ENCODE measurements at places on chromosomes 4 and X.
A peak's percentile ranks its signal among the peaks of the same experiment; 100 is the strongest.

GRCh38 chr4:73593631-73594241, 26.5 kb downstream of the RASSF6 start:
- H3K4me3 ChIP-seq = no peak overlapping the region
- peak; percentile 45 for DNase-seq
- no peak overlapping the region for H3K27ac ChIP-seq
- no peaks in the 10 kb centered on the region for H3K4me1 ChIP-seq
- no peaks in the 10 kb centered on the region for H3K36me3 ChIP-seq
- no peaks in the 10 kb centered on the region for H3K27me3 ChIP-seq

GRCh38 chrX:107205770-107206696, at the start of the genes DNAAF6 and NUP62CL:
Gene DNAAF6, plus strand, starts transcription at chrX:107206611. Its CDS starts 6,265 bp downstream, at chrX:107212876.
Gene NUP62CL, minus strand, starts transcription at chrX:107206433. Its CDS starts 31,287 bp downstream, at chrX:107175146.
- H3K36me3 ChIP-seq = no peaks in the 10 kb centered on the region
- peaks cover 4% of the 10 kb centered on the region for H3K4me1 ChIP-seq
- H3K4me3 ChIP-seq = peak within 1 kb of the TSS; percentile 71
- peaks cover 24% of the 10 kb centered on the region for H3K27me3 ChIP-seq
- peak; percentile 50 for DNase-seq

DNA sequence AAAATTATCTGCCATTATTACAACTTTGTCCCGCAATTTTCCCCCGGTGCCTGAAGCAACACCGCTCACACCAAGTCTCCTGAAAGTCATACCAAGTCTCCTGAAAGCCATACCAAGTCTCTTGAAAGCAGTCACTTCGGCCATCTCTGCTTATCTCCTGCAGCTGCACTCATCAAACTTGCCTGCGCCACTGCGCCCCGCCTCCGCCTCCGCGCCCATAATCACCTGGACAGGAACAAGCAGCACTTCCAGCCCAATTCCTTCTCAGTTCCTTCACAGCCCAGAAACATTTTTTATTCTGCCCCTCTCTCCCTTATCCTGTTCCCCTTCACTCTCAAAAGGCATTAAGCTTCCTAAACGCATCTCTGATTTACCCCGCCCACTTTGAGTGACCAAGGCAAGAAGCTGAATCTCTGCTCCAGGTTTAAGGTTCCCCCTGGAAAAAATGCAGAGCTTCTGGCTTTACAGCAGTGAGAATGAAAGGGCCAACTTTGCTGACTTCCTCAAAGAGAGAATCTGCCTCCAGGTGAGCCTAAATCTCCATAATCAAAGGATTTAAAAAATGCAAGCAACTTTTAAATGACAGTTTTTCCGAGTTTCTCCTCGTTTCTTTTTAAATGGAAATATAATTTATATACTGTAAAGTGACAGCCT, 7.7 kb downstream of the GPR50 start:
- H3K4me3 ChIP-seq = no peak overlapping the region
- no peaks in the 10 kb centered on the region for H3K36me3 ChIP-seq
- no peak overlapping the region for H3K27ac ChIP-seq
- no peak for DNase-seq

GRCh38 chrX:45329217-45329616, 128.5 kb upstream of the DIPK2B start:
- H3K36me3 ChIP-seq = no peaks in the 10 kb centered on the region
- H3K4me1 ChIP-seq = no peaks in the 10 kb centered on the region
- no peak overlapping the region for H3K27ac ChIP-seq
- H3K4me3 ChIP-seq = no peak overlapping the region
- peaks cover 62% of the 10 kb centered on the region for H3K27me3 ChIP-seq

- no peak overlapping the region for H3K4me3 ChIP-seq
- no peaks in the 10 kb centered on the region for H3K36me3 ChIP-seq
- H3K27ac ChIP-seq = no peak overlapping the region
- no peaks in the 10 kb centered on the region for H3K4me1 ChIP-seq
- H3K27me3 ChIP-seq = no peaks in the 10 kb centered on the region
- DNase-seq = no peak
These were observed 28.8 kb upstream of the GRIA3 start for GRCh38 chrX:123155327-123155726.

GRCh38 chr4:79653871-79654270, 245.8 kb upstream of the GK2 start:
- H3K27me3 ChIP-seq = no peaks in the 10 kb centered on the region
- H3K4me3 ChIP-seq = no peak overlapping the region
- no peak for DNase-seq

DNA sequence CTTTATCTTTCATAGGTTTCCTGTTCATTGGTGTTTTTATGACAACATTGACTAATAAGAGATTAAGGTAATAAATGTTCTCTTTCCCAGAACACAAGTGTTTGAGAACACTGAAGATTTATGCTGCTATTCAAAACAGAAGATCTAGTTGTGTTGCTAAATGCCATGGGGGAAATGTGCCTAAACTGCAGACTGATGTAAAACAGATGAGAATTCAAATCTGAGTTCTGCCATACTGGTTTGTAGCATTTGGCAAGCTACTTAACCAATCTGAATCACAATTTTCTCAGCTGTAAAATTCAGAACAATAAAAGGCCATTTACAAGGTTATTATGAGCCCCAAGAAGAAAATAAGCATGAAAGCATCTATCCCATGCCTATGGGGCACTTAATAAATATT, 2.3 kb downstream of the SLC10A6 start:
- H3K4me3 ChIP-seq = no peak overlapping the region
- no peaks in the 10 kb centered on the region for H3K27me3 ChIP-seq
- no peak overlapping the region for H3K27ac ChIP-seq
- no peaks in the 10 kb centered on the region for H3K36me3 ChIP-seq

- H3K27me3 ChIP-seq = no peaks in the 10 kb centered on the region
- H3K36me3 ChIP-seq = no peaks in the 10 kb centered on the region
- DNase-seq = peak; percentile 3
- no peak overlapping the region for H3K27ac ChIP-seq
- no peak overlapping the region for H3K4me3 ChIP-seq
These were observed 1461.1 kb downstream of the TECRL start for GRCh38 chr4:62948108-62948507.

GRCh38 chrX:148915474-148915873, 415.1 kb downstream of the AFF2 start:
- peak; percentile 11 for DNase-seq
- H3K36me3 ChIP-seq = no peaks in the 10 kb centered on the region
- no peak overlapping the region for H3K4me3 ChIP-seq
- H3K4me1 ChIP-seq = no peaks in the 10 kb centered on the region
- H3K27ac ChIP-seq = no peak overlapping the region

DNA sequence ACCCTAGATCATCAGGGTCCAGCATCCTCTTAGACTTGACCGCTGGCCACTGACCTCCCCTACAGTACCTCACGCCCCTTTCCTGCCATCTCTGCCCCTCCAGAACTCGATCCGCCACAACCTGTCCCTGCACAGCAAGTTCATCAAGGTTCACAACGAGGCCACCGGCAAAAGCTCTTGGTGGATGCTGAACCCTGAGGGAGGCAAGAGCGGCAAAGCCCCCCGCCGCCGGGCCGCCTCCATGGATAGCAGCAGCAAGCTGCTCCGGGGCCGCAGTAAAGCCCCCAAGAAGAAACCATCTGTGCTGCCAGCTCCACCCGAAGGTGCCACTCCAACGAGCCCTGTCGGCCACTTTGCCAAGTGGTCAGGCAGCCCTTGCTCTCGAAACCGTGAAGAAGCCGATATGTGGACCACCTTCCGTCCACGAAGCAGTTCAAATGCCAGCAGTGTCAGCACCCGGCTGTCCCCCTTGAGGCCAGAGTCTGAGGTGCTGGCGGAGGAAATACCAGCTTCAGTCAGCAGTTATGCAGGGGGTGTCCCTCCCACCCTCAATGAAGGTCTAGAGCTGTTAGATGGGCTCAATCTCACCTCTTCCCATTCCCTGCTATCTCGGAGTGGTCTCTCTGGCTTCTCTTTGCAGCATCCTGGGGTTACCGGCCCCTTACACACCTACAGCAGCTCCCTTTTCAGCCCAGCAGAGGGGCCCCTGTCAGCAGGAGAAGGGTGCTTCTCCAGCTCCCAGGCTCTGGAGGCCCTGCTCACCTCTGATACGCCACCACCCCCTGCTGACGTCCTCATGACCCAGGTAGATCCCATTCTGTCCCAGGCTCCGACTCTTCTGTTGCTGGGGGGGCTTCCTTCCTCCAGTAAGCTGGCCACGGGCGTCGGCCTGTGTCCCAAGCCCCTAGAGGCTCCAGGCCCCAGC, 5.2 kb downstream of the FOXO4 start:
- H3K4me1 ChIP-seq = peaks cover 6% of the 10 kb centered on the region
- H3K36me3 ChIP-seq = no peaks in the 10 kb centered on the region
- no peak for DNase-seq
- H3K27me3 ChIP-seq = peaks cover 12% of the 10 kb centered on the region
- no peak overlapping the region for H3K4me3 ChIP-seq
- no peak overlapping the region for H3K27ac ChIP-seq

GRCh38 chr4:169351872-169352271, 81.1 kb upstream of the SH3RF1 start:
- H3K4me3 ChIP-seq = no peak overlapping the region
- H3K4me1 ChIP-seq = no peaks in the 10 kb centered on the region
- no peak for DNase-seq
- H3K27me3 ChIP-seq = no peaks in the 10 kb centered on the region
- no peaks in the 10 kb centered on the region for H3K36me3 ChIP-seq

DNA sequence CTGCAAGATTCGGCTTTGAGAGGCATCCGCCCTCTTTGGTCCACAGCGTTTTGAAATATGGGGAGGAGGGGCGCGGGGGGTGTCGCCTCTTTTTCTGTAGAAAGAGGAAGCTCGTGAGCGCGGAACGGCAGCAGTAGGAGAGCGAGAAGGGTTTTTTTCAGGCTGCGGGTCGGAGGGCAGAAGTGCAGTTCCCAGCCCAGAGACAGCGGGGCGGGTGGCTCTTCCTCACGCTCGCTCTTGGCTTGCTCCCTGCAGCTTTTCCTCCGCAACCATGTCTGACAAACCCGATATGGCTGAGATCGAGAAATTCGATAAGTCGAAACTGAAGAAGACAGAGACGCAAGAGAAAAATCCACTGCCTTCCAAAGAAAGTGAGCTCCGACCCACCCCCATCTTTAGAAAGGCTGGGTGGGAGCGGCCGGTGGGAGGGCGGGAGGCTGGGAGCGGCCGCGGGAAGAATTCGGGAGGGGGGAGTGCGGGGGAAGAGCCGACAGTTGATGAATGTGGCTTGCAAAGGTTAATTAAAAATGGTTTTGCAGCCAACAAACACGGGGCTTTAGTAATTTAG, 1.2 kb downstream of the TMSB4X start:
- peak overlapping the region; percentile 96 for H3K27ac ChIP-seq
- no peaks in the 10 kb centered on the region for H3K27me3 ChIP-seq
- DNase-seq = peak; percentile 46

GRCh38 chrX:155143959-155144548, 72.2 kb upstream of the VBP1 start:
- no peaks in the 10 kb centered on the region for H3K36me3 ChIP-seq
- no peaks in the 10 kb centered on the region for H3K4me1 ChIP-seq

GRCh38 chr4:14196131-14196530, 568.6 kb upstream of the BOD1L1 start:
- no peaks in the 10 kb centered on the region for H3K4me1 ChIP-seq
- H3K27ac ChIP-seq = no peak overlapping the region
- H3K36me3 ChIP-seq = no peaks in the 10 kb centered on the region
- no peaks in the 10 kb centered on the region for H3K27me3 ChIP-seq

DNA sequence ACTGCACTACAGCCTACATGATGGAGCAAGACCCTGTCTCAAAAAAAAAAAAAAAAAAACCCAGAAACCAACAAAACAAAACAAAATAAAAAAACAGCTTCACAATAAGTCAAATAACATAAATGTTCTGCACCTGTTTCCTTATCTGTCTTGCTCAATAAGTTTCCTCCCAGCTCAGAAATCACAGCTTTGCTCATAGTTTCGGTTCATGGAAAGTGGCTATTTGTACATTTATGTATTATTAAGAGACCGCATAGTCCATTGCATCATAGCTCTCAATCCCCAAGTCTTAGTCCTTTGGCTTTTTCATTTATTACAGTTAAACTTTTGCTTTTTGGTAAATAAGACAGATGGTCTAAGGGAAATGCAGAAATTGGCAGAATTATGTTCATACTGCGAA, 24.4 kb upstream of the CFAP299 start:
- no peaks in the 10 kb centered on the region for H3K36me3 ChIP-seq
- H3K27ac ChIP-seq = no peak overlapping the region
- no peak for DNase-seq
- H3K4me3 ChIP-seq = no peak overlapping the region
- no peaks in the 10 kb centered on the region for H3K27me3 ChIP-seq
- peaks cover 5% of the 10 kb centered on the region for H3K4me1 ChIP-seq

DNA sequence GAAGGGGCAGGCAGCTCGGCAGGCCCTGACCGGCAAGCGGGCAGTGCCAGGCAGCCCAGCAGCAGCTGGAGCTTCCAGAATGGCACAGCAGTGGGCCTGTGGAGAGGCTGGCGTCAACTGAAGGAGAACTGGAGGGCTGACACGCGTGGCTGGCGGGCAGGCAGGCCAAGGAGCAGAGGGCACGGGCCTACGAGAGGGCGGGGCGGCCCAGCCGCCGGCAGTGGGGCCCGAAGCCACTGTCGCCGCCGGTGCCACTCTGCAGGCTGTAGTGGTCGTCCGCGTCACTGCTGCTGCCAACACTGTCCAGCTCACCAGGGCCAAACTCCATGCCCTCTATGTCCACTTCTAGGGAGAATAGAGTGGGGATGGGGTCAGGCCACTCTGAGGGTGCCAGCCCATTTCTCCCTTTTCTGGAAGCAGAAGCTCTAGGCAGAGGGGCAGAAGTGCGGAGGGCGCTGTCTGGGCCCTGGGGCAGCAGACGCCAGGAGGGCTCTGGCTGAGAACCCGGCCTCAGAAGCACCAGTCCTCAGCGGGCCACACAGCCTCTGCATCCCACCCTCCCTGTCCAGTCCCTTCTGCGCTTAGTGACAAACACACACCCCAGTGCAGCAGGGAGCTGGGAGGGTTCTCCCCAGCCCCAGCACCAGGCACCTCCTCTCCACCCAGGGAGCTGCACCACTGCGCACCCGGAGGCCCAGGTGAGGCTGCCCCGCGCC, 8.6 kb upstream of the HAUS3 start:
- DNase-seq = no peak
- no peaks in the 10 kb centered on the region for H3K27me3 ChIP-seq
- no peak overlapping the region for H3K27ac ChIP-seq
- H3K36me3 ChIP-seq = peaks cover 61% of the 10 kb centered on the region
- no peak overlapping the region for H3K4me3 ChIP-seq
- H3K4me1 ChIP-seq = peaks cover 1% of the 10 kb centered on the region

GRCh38 chrX:48966796-48967579, 4.7 kb downstream of the KCND1 start:
- H3K36me3 ChIP-seq = peaks cover 33% of the 10 kb centered on the region
- H3K27me3 ChIP-seq = no peaks in the 10 kb centered on the region
- H3K27ac ChIP-seq = peak overlapping the region; percentile 87
- peak; percentile 33 for DNase-seq
- H3K4me3 ChIP-seq = no peak overlapping the region
- H3K4me1 ChIP-seq = peaks cover 10% of the 10 kb centered on the region

DNA sequence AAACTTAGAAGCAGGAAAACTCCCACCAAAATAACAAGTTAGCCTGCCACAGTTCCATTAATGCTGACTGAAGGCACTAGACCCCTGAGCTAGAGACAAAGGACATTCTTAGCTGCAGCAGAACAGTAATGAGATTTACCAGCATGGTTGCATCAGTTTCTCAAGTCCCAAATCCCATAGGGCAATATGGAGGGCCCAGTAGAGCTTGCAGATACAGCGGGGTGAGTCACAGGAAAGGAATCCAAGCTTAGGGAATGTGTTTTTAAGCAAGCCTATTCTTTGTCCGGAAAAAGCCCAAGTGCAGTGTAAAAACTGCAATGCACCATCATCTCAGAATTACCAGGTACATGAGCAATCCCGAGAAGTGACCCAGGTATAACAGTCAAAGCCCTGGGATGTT, 51.3 kb upstream of the EXOC1L start:
- H3K27ac ChIP-seq = peak overlapping the region; percentile 66
- H3K4me3 ChIP-seq = no peak overlapping the region
- H3K36me3 ChIP-seq = no peaks in the 10 kb centered on the region
- H3K27me3 ChIP-seq = no peaks in the 10 kb centered on the region
- peaks cover 1% of the 10 kb centered on the region for H3K4me1 ChIP-seq

Measured in mesenchymal stem cell (in vitro differentiated cells and primary cell).